Fibroblast of the aortic adventitia (primary cell): ENCODE measurements at places on chromosomes 6 and 20.
A peak's percentile ranks its signal among the peaks of the same experiment; 100 is the strongest.

DNA sequence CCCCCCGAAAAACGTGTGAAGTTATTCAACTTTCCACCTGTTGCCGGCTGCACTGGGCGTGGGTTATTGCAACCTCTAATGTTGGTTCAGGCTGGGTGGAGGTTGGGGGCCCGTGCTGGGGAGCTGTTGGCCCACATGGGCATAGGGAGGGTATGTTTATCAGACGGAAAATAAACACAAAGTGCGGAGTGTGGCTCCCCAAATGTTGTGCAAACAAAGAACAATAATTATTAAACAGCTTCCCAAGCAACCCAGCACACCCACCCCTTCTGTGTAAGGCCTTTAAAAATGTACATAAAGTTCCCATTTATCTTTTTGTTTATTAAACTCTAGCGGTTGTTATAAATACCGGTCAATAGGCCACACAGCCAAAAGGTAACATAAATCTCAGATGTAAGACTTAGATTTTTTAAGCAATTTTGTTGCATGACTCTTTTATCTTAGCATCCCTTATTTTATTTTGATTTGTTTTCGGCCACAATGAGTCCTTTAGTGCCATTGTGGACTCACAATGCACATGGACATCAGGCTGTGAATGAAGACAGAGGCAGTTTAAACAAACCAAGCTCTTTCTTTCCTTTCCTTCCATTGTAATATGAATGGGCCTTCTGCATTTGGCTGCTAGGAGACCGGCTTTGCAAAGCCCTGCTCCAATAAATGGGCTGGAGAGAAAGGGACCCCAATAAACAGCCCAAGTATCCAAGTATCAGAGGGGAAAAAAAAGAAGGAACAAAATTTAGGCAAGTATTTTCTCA, 6.9 kb upstream of the DLL1 start:
- DNase-seq: no peak

DNA sequence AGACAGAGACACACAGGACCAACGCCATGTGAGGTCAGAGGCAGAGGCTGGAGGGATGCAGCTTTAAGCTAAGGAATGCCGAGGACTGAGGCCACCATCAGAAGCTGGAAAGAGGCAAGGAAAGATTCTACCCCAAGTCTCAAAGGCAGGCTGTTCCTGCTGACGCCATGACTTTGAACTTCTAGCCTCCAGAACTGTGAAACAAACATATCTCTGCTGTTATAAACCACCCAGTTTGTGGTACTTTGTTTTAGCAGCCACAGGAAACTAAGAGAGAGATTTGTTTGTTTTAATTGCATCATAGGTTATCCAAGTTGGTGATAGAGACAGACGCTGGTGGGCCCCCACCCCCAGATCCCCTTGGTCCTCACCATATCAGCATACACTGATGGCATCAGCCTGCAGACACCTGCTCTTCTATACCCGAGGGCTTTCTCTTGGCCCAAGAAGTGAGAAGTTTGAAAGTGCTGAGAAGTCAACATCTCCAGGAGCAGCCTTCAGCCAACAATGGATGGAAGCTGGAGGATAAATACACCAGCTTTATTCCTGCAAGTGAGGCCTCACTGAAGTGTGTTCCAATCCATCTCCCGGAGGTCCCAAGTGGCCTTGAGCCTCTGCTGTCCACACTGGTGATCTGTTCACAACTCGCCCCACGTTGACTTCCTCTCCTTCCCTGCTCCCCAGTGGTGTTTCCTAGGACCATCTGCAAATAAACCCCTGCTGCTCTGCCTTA, 154.7 kb downstream of the BTBD3 start:
- no peak for DNase-seq

DNA sequence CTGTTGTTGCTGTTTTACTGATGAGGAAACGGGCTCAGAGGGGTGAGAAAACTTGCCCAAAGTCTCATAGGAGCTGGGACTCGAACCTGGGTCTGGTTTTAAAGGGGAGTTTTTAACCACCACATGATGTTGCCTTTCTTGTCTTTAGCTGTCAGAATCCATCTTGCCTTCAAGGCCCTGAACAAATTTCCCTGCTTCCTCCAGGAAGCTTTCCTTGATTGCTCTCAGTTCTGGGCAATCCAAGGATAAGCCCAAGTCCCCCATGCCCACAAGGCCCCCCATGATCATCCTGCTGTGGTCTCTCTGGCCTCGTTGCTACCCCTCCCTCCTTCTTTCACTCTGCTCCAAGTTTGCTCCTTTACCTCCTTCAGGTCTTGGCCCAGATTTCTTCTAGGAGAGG, 73.5 kb downstream of the CD40 start:
- no peak for DNase-seq

GRCh38 chr20:42524058-42524457, 665.6 kb downstream of the PTPRT start:
- DNase-seq: no peak

DNA sequence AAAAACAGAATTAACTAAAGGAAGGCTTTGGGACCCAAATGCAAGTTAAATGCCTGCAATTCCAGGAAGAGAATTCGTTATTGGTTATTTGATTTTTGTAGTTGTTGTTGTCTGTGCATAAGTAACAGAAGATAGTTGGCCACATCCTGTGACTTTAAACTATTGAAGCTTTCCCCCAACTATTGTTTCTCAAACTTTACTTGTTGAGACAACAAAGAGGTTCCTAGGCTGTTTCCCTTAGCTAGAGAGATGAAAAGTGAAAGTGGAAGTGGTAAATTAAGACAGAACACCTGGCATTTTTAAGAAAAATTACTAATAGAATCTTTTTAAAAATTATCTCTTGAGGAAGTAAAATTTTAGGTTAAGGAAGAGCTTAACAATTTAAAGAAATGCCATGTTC, 525.2 kb downstream of the PKHD1 start:
- DNase-seq: no peak

- DNase-seq: no peak
Observed at GRCh38 chr6:167530951-167531350, 206.1 kb downstream of the TTLL2 start.

DNA sequence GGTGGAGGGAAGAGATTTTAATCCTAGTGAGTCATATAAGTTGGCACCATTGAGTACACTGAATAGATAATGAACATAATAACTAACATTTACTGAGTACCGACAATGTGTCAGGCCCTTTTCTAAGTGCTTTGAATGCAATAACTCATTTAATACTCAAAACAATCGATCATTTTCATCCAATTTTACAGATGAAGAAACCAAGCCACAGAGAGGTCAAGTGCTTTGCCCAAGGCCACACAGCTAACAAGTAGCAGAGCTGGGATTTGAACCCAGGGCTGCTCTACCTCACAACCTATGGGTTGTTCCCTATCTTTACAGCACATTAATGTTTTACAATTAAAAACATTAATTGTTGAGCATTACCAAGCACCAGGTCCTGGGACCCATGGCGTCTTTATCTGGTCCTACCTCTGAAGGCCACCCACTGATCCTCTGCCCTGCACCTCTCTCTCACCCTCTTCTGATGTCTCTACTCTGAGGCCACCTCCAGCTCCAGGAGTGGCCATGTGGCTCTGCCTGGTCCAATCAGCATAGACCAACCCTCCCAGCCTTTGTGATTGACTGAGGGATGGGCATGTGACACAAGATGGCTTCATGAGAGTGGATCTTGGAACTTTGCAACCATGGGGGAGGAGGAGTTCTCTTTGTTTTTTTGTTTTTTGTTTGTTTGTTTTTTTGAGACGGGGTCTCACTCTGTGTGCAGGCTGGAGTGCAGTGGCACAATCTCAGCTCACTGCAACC, 83.9 kb downstream of the KCNB1 start:
- no peak for DNase-seq

DNA sequence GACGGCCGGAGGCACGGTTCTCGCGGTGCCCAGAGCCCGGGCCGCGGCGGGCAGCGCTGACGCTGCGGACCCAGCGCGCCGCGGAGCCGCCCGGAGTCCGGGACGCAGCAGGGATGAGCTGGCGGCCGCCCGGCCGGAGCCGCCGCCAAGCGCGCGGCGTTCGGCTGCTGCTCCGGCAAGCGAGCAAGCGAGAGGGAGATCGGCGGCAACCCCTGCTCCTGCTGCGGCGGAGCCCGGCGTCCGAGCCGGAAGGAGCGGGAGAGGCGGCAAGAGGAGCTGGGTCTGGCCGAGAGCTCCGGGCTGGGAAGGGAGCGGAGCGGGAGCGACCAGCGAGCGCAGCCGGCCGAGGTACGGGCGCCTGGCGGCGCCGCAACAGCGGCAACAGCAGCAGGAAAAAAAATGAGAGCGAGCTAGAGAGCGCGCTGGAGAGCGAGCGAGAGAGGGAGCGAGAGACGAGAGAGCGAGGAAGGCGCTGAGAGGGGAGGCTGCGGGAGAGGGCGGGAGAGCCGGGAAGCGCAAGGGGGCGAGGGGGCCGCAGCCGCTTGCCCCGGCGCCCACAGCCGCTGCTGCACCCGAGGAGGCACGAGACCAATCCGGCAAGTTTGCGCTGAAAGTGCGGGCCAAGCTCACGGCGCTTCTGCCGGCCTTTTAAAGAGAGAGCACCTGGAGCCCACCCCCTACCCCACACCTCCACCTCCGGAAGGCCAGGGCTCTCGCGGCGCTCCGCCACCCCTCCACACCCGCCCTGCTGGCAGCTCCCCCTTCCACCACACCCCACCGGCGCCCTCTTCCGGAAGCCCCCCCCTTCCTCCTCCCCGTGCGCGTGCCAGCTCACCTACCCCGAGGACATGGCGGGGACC, 496 bp downstream of the GRM4 start:
- peak; percentile 39 for DNase-seq

DNA sequence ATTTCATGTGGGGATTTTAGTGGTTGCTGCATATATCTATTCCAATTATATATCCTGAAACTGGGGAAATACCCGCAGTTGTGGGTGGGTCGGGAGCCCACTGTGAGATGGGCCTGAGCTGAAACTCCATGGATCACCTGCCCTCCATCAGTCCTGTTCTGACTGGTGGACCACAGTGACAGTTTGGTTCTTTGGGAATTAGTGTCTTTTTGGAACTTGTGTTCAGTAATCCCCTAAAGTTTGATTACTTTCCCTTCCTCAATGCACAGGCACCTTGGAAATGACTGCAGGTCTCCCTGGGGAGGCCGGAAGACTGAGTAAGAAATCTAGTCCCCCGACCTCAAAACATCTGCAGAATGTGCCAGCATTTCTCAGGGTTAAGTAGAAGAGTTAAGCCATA, 11.3 kb downstream of the STK35 start:
- DNase-seq: no peak

- no peak for DNase-seq
Observed at GRCh38 chr20:60085551-60086132, 127.4 kb downstream of the CDH26 start.

GRCh38 chr20:10994991-10995700, 321.3 kb upstream of the JAG1 start:
- DNase-seq: no peak

GRCh38 chr20:61631751-61632150, 379.7 kb downstream of the CDH4 start:
- no peak for DNase-seq
